ENCODE measurements at places on chromosomes 1 and 21.

- DNase-seq, result no peak
These were observed 394.3 kb downstream of the TGFB2 start for GRCh38 chr1:218739426-218739825.

GRCh38 chr1:33099290-33100118 lies 18.6 kb downstream of the AZIN2 start:
- DNase-seq, result peak; percentile 88

- no peak for DNase-seq
These were observed 95.5 kb upstream of the SGIP1 start for GRCh38 chr1:66438501-66438900.

GRCh38 chr1:3431686-3432085 lies 22.8 kb upstream of the ARHGEF16 start:
- no peak for DNase-seq

GRCh38 chr1:182652933-182653332 lies 31.5 kb downstream of the RGS8 start:
- no peak for DNase-seq

All from activated CD4-positive, alpha-beta T cell treated with anti-CD3 and anti-CD28 coated beads, Interleukin-2, Interleukin-6, amounts not matched to agents 100 ng/mL and 50 ng/mL, durations not matched to agents 16 hours and 8 hours (primary cell).